NCI-H82 (cell line): ENCODE measurements at places on chromosomes 11 and 22.
A peak's percentile ranks its signal among the peaks of the same experiment; 100 is the strongest.

- DNase-seq = no peak
These were observed 7.4 kb downstream of the KMT2A start for GRCh38 chr11:118443590-118444218.

DNA sequence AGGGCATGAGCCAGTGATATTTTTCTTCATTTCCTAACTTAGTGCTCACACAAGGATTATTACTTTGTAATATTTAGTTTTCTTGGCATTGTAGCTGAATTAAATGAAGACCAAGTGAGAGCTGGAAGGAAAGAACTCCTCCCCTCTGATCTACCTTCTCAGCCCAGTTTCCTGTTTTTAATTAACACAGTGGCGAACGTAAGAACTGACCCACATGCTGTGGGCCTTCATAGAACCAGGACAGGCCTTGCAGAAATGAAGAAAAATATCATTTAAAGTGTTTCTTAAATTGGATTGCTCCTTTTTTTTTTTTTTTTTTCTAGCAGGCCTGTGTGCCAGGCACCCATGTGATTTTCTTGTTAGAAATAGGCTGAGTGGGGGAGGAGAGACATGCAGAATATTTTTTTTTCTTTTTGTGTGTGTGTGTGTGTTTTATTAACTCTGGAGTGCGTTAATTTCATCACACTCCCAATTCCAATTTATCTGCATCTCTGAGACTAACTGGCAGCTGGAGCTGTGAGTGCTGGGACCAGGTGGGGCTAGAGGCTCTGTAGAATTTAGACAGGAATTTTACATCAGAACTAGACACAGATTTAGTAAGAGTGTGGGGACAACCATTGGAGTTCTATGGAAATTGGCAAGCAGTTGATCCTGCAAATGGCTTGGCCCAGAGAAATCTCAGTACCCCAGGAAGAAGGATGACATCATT is 320.5 kb downstream of the DDX10 start:
- no peak for DNase-seq

DNA sequence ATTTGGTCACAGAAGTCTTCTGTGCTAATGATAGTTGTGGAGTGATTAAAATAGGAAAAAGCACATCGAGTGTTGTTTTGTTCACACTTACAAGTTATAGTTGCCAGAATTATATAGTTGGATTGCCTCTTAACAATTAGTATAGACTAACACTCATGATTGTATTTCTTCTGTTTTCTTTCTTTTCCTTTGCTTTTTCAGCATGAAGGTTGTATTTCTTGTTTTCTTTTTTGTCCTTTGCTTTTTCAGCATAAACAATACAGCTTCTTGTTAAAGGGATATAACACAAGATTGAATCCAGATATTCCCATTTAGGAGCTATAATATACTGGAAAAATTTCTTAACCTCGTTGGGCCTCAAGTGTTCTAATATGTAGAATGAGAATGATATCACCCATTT is 31.1 kb downstream of the ACER3 start:
- DNase-seq = no peak

DNA sequence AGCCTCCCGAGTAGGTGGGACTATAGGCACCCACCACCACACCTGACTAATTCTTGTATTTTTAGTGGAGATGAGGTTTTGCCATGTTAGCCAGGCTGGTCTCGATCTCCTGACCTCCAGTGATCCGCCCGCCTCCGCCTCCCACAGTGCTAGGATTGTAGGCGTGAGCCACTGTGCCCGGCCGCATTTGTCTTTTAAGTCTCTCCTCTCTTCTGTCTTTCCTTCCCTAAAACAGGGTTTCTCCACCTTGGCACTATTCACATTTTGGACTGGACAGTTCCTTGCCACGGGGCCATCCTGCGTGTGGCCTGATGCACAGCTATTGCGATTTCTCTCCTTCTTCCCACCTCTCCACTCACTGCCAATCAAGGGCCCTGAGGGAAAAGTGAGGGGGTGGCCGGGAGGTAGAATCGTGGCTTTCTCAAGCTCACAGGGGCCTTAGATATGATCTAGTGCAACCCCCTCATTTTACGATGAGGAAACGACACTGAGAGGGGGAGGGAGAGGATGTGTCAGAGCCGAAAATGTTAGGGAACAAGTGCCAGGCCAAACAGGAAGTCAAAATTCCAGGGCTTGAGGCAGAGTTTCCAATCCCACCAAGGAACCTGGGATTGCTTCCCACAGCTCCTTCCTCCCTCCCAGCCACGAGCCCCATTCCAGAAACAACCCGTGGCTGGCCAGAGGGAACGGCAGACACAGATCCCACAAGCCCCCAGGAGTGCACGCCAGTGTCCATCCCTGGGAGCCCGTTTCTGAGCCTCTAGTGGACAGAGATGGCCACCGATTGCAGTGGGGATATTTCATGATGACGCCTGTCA is 21.2 kb downstream of the SCGB1A1 start:
- no peak for DNase-seq

- DNase-seq = peak; percentile 37
These were observed 15.1 kb upstream of the CABP7 start for GRCh38 chr22:29704528-29705285.

GRCh38 chr22:31210556-31211421 is 1.3 kb upstream of the LIMK2 start:
- DNase-seq = peak; percentile 83

GRCh38 chr11:12189543-12190235 is 79.3 kb downstream of the MICAL2 start:
- no peak for DNase-seq

DNA sequence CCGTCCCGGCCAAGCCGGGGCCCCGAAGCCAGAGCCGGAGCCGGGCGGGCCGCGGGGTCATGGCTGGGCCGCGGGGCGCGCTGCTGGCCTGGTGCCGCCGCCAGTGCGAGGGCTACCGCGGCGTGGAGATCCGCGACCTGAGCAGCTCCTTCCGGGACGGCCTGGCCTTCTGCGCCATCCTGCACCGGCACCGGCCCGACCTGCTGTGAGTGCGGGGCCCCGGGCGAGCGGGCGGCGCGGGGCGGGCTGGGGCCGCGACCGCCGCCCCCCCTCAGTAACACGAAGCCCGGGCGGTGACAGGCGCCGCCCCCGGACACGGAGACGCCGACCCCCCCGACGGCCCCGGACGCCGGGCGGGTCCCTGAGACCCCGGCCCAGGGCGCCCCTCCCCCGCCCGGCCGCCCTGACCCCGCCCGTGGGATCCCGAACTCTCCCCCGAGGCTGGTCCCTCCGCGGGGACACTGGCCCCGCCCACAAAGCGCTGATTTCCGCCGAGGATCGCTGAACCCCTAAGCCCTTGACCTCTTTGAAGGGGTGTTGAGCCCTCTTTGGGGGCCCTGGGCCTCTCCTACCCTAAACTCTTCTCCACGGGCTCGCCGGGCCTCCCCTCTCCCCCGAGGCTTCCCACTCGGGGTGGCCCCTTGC is 389 bp downstream of the MICALL1 start:
- no peak for DNase-seq

DNA sequence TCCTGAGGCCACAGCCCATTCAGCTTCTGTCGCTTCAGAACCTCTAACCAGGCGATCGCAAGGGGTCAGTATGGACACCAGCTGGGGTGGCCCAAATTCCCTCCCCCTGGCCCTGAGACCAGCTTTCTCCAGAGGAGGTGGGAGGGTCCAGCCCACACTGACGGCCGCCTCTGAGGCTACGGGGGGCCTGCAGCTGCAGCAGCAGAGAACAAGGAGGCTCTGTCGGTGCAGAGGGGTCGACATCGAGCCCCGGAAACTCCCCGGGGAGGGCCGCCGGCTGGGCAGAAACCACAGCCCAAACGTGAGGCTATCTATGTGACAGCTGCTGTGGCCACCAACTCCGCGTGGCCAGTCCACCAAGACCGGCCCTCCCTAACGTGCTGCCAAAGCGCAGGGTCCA is 40.8 kb downstream of the ELFN2 start:
- DNase-seq = no peak

DNA sequence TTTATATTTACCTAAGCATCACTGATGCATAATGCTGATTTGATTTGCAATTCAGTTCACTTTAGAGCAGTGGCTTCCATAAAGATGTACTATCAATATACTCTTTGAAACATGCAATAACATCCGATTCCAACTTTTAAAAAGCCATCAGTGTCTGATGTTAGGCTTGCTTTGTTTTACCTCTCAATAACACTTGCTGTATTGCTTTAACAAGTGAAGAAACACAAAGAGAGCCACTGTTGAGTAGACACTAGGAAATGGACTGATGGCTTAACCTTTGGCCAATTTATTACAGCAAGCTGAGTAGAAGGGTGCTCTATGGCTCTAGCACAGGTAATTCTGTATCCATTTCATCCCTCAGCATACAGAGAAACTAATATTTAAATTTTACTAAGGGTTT is 122.1 kb downstream of the FCHSD2 start:
- DNase-seq = no peak

DNA sequence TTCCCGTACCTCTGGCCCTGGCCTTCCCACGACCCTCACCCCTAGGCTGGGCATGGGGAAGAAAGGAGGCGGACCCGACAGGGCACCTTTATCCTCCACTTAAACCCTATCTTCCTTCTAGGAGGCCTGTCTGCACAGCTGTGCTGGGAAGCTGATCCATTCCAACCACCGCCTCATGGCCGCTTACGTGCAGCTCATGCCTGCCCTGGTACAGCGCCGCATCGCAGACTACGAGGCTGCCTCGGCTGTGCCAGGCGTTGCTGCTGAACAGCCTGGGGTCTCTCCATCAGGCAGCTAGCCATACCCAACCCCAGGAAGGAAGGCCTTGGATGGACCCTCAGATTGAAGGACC is 599 bp downstream of the TIMM10B start:
- DNase-seq = peak; percentile 12

DNA sequence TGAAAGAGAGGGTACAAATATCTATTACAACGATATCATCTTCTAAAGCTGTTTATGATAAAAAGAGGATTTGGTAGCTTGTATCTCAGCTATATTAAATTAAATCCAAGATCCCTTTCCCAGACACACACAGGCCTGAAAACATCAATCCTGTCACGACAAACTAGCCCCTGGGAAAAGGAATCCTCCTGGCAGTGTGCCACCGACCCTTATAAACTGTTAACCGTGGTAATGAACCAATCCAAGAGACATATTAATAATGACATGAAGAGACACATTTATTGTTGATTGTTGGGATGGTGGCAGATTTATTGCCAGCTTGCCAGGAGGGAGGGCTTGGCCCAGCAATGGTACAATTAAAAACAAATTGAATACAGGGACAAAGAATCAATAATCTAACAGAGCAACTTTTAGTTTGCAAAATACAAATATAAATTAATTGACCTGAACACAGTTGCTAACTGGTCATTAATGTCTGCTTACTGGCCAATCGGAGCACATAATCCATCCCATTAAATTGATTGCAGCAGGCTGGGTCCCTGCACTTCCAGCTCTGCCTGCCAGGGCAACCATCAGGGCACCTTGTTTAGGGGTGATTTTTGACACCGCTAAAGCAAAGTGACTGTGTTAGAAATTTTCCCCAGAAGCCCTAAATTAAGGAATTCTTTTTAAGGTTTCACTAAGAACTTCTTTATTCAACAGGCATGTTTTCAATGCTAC is 887.6 kb downstream of the OPCML start:
- peak; percentile 71 for DNase-seq

DNA sequence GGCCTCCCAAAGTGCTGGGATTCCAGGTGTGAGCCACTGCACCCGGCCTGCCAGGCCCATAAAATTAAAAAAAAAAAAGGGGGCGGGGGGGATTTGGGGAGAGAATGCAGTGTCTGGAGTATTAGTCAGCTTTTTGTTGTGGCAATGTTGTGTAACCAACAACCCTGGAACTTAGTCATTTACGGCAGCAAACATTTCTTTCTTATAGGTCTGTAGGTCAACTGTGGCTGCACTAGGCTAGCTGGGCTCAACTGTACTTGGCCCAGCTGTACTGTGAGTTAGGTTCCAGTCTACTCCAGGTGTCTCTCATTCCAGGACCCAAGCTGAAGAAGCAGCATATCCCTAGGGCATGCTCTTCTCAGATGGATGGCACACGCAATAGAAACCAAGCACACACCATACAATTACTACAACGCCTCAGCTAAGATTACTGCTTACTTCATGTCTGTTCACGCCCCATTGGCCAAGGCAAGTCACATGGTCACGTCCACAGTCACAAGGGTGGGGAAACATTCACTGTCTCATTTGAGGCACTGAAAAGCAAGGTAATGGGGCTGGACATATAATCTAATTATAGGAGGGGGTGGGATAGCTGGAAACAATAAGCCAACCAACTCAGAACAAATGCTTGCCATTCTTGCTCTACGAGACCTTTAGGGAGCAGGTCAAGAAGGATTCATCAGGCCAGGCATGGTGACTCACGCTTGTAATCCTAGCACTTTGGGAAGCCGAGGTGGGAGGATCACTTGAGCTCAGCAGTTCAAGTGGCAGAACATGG is 10.4 kb upstream of the SPINDOC start:
- DNase-seq = peak; percentile 69

DNA sequence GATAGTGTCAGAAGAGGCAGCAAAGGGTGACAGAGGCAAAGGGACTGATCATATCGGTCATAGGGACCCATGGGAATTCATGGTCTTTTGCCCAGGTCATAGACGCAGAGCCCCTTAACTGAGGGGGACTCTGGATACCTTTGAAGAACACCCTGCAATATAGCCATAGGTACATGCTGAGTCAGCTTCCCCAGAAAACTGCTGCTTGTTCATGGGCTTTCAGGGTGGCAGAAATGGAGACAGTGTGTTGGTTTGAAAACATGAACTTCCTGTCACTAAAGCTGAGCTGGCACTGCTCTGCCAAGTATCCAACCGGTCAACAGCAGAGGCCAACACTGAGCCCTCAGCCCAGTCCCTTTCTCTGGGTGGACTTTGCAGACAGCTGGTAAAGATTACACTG is 114.2 kb downstream of the EFCAB6 start:
- DNase-seq = peak; percentile 28

DNA sequence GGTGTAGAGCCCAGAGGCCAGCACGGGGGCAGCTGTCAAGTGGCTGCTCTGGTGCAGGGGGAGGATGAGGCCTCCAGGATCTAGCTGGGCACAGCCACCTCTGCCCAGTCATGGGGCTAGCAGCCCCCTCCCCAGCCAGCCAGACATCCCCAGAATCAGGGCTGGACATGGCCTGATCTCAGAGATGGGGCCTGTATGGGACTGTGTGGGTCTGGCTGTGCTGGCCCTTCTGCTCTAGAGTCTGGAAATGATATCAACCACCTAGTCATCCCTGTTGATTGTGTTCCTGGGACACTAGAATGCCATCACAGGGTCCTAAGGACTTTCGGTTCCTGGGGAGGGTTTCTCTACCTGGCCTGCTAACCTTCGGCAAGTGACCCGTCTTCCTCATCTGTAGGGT is 2.8 kb downstream of the FLRT1 start:
- DNase-seq = no peak

DNA sequence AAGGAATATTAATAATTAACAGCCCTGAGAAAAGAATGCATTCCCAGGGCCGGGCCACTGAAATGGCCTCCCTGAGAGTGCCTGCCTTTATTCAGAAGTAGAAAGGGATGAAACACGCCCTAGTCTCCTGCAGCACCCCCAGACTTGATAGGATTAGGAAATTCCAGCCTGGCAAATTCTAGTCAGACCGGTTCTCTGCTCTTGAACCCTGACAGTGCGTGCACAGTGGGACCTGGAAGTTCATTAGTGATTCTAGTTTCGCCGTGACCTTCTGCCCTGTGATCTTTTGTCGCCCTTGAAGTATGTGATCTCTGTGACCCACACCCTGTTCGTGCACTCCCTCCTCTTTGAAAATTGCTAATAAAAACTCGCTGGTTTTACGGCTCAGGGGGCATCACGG is 2.1 kb upstream of the GSTP1 start:
- peak; percentile 44 for DNase-seq
